ENCODE measurements at places on chromosomes 3 and 15.

DNA sequence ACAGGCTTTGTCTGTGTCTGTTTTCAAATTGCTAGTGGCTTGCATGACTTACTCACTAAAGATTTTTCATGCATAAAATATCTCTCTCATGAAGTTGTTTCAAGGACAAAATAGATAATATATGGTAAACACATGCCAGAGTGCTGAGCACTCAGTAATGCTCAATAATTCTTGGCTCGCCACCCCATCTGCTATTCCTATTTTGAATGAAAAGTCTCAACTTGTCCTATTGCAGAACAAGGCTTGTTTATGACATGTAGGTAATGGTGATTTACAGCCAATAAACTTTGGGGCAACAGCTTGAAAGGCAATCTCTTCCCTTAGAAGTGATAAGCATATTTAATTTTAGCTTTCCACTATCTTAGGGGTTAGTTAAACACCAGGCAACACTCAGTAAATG, 789.0 kb upstream of the ROBO1 start:
- no peak for DNase-seq

GRCh38 chr15:36644191-36644896, 64.9 kb downstream of the CDIN1 start:
- no peak for DNase-seq

DNA sequence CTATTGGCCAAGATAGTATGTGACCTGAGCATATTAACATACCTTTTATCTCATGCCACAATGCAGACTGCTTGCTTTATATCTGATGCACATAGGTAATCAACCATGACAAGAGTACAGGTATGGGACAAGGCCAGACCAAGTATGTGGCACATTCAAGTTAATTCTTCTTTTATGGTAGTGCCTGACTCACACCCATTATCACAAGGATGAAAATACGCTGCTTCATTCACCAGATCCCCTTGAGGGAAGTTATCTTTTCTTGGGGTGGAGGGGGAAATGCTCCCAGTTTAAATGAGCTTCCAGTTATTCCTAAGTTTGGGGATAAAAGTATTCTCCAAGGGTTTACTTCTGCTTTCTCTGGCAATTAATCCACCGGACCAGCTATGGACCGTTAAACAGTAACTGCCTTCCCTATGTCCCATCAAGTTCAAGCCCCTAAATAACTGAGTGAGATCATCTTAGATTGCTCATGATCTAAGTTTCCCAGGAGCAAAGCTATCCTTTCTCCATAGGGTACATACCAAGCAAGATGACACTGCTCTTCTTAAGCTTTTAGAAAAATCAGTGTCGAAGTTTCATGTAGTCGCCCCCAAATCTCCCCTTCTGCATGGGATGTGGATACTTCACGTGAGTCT, 1.9 kb downstream of the COL8A1 start:
- DNase-seq: no peak

- no peak for DNase-seq
These were observed 99.4 kb downstream of the DTWD1 start for GRCh38 chr15:49720261-49720660.

DNA sequence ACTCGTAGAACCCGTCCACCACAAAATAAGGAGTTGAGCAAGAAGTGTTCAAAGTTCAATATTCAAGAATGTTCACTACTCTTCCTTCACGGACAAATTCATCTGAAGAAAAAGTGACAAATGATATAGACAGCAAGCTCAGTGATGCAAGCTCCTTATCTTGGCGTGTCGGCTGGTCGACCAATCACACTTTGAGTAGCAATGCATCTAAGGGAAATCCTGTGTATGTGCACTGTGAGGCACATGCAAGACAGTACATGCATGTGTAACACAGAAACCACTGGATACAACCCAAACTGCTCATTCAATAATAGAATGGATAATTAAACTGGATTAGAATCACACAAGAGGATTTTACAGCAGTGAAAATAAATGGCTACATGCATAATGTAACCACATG, 64.4 kb upstream of the CSPG5 start:
- no peak for DNase-seq

- DNase-seq: no peak
These were observed 463.5 kb downstream of the FOXP1 start for GRCh38 chr3:71120012-71120411.

- DNase-seq: no peak
These were observed 13.3 kb upstream of the PTX3 start for GRCh38 chr3:157423337-157423736.

DNA sequence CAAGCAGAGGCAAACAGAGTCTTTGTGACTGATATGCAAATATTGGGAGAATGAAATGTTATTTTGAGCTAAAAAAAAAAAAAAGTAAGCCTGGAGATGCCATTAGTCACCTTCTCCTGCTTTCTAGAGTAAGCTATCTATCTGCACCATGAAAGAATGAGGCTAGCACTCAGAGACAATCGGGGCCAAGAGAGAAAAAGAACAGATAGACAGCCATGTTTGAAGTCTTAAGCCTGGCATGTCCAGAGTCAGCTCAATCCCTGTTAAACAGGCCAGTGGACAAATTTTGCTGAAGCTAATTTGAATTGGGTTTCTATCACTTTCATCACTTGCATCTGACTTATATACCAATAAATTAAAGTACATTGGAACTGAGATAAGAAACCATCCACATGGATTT, 204.4 kb downstream of the SLC9A9 start:
- DNase-seq: no peak

GRCh38 chr3:101170062-101170771, 150.2 kb downstream of the IMPG2 start:
- no peak for DNase-seq

GRCh38 chr3:187519428-187519890, 150.7 kb downstream of the SST start:
- DNase-seq: no peak

GRCh38 chr15:91482799-91483198, 370.7 kb upstream of the SLCO3A1 start:
- DNase-seq: no peak

GRCh38 chr15:57245130-57245529, 131.2 kb upstream of the CGNL1 start:
- no peak for DNase-seq

DNA sequence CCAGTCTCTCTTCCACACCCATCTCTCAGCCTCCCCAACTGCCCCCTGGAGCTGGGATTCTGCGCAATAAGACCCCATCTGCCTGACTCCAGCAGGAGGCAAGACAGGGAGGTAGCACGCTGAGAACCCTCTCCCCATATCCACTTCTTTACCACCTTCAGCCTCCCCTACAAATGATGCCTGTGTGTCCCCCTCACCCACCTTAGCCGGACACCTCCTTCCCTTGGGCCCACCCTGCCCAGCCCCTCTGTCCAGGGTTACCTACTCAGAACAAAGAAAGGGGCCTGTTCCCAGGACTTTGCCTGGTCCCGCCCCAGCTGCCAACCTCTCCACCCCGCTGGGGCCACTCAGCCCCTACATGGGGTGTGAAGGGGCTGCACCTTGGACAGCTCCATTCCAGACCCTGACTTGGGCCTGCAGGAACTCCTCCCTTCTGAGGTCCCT, 40.8 kb upstream of the ATP2B2 start:
- DNase-seq: no peak

- DNase-seq: no peak
These were observed 34.3 kb downstream of the ZBTB38 start for GRCh38 chr3:141402476-141403171.

Data from D721Med (cell line).